ENCODE measurements at places on chromosomes 2 and 18.

- no peak for DNase-seq
Observed at GRCh38 chr2:68766376-68766845, 31.8 kb downstream of the ARHGAP25 start.

- DNase-seq, result peak; percentile 63
Observed at GRCh38 chr2:46876741-46877384, 38.7 kb downstream of the MCFD2 start.

DNA sequence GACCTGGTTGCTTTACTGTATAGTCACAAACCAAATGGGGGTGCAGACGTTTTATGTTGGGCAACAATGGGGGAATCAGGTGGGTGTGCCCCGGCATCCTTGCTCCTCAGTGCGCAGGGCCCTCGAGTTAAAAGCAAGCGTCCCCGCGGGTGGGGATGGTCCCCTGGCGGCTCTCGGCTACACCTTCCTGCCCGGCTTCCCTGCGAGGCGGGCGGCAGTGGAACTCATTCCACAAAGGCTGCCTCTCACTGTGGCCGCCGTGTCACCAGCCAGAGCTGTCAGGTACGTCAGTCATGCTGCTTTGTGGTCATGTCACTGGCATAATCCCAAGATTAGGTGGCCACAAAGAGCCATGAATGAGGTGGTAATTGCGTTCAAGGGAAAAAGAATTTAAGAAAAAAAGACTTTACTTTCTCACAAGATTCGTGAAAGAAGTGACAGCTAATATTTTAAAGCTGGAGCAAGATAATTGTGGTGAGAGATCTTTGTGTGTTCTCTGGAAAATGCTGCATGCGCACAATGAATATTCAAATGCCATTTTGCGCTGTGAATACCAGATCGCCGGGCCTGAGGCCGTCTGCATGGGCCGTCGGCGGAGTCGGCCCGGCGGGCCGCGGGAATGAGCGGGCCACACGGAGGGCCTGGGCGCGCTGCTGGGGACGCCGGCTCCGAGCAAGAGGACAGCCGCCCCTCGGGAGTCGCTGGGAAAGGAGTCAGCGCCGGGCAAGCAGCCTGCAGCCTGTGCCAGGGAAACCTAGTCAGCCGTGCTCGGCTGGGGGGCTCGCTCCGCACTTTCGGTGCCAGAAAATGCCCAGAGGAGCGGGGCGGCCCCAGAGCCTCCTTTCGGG, 82.3 kb upstream of the LDLRAD4 start:
- DNase-seq, result peak; percentile 71

GRCh38 chr2:105645938-105646773, 98.6 kb upstream of the NCK2 start:
- no peak for DNase-seq

- no peak for DNase-seq
Observed at GRCh38 chr18:36805105-36805504, 23.7 kb downstream of the TPGS2 start.

DNA sequence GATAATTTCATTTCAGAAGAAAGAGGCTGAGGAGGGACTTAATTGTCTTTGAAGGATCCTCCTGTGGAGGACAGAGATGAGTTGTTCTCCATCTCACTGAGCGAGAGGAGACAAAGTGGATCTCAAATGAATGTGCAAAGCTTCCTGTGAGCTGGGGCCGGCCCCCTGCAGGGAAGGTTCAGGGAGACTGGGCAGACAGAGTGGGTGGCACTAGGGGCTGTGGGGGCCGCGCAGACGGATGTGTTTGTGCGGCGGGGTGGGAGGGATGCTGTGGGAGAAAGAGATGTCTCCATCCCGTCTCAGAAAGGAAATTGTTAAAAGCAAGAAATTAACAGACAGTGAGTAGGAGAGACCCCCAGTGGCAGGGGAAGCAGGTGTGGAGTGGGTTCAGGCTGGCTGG, 29.1 kb downstream of the KLHL29 start:
- no peak for DNase-seq

GRCh38 chr2:195590861-195591205, 66.2 kb upstream of the SLC39A10 start:
- no peak for DNase-seq

DNA sequence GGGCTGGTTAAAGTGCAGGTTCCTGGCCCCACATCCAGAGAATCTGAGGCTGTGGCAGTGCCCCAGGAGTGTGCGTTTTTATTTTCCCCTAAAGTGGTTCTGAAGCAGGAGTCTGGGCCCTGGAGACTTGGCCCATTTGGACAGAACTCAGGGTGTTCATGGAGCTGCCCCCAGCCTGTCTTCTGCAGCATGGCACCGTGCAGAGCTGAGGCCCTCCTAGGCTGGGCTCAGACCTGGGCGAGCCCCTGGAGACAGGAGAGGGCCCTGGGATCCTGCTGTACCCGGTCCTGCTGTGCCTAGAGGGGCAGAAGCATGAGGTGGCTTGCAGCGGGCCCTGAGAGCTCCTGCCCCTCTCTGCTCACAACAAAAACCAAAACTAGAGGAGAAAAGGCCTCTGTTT, 58.8 kb upstream of the B3GNT7 start:
- no peak for DNase-seq

DNA sequence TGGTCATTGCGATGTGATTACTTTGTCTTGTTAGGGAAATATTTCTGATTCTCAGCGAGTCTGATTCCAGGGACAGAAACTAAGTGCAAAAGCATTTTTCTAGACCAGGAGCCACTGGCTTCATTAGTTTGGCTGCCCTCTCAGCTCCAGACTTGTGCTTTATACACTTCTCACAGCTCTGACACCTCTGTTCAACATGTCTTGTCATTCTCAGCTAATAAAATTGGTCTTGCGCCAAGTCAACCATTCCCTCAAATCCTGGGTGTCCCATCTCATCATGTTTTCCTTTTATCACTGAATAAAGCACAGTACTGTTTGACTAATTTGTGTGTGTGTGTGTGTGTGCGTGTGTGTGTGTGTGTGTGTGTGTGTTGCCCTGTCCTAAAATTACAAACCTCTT, 215.5 kb upstream of the EPHA4 start:
- DNase-seq, result no peak

DNA sequence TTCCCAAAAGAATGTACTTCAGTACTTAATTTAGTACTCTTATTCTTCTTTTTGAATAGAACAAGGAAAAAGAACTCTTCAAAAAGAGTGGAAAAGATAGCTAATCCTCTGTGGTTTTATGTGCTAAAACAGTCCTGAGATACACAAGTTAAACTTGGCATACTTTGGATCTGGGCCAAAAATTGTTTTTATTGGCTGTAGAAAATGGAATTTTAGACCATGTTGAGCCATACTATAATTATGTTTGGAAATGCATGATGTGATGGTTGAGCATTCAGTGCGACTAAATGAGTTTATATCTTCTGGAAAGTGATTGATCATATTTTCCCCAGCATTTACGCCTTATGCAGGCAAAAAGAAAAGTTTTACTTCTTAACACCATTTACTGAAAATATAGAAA, 18.0 kb upstream of the PDE1A start:
- no peak for DNase-seq

DNA sequence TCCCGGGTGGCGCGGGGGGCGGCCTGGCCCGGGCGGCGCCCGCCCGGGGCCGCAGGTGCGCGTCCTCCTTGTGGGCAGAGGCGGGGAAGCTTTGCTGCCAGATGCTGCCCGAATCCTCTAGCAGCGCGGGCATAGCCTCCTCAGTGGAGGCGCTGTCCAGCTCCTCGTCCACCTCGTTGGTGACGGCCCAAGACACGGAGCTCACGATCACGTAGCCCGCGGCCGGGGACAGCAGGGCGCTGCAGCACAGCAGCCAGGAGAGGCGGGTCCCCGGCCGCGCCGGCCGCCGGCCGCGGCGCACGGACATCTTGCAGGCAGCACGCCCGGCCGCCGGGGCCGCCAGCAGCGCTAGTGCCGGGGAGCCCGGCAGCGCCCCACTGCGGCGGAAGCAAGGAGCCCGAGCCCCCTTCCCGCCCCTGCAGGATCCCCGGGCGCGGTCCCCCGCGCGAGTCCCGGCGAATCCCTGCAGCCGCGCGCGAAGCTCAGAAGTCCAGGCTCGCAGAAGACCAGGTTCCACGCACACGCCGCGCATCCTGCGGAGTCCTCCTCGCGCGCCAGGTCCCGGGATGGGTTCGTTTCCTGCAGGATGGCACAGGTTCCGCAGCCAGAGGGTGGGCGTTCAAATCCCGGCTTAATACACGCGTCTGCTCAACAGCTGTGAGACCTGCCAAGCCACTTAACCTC, at the start of gene CREG2:
Gene CREG2, minus strand, starts transcription at position 353 of the 684 bp plus-strand sequence. Its CDS starts 46 bp downstream, at position 307.
- DNase-seq, result peak; percentile 88

GRCh38 chr2:222866358-222866960, 5.6 kb downstream of the ACSL3 start:
- DNase-seq, result no peak

- DNase-seq, result no peak
Observed at GRCh38 chr2:62408241-62408677, 97.7 kb downstream of the TMEM17 start.

DNA sequence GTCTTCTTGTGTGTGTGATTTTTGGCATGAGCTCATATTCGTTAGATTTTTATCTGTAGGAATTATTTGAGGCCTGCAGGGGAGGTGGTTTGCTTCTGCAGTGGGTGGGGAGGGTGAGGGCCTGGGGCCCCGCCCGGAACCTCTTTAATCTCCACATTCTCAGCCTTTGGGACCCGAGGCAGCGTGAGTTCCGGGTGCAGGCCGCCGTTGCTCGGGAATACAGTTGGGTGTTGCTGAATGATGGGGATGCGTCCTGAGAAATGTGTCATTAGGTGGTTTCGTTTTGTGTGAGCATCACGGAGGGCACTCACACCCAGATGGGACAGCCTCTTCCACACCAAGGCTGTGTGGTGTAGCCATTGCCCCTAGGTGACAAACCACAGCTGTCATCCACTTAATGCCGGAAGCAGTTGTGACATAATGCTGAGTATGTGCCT, 13.7 kb upstream of the GAL3ST2 start:
- no peak for DNase-seq

DNA sequence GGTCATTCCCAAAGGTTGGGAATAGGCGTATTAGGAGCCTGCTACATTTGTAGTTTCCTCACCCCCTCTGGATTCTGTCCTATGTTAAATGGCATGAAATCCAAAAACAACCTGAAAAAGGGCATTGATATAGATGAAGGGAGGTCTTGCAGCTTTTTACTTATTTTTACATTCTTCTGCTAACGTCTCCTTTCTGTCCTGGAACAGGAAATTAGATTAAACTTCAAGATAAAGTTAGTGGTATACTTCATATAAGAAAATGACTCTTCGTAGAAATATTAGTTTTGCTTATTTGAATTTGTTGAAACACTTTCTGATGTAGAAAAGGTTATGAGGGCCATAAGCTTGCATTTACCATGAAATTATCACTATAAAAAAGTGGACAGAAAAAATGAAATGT, 694.5 kb downstream of the ADCYAP1 start:
- no peak for DNase-seq

GRCh38 chr2:214730800-214731407, 78.6 kb downstream of the BARD1 start:
- no peak for DNase-seq

Measured in GM03348 (cell line).